ENCODE measurements at places on chromosomes 3 and 15.

- DNase-seq, result no peak
These were observed 942.0 kb downstream of the ROBO1 start for GRCh38 chr3:78825858-78826215.

DNA sequence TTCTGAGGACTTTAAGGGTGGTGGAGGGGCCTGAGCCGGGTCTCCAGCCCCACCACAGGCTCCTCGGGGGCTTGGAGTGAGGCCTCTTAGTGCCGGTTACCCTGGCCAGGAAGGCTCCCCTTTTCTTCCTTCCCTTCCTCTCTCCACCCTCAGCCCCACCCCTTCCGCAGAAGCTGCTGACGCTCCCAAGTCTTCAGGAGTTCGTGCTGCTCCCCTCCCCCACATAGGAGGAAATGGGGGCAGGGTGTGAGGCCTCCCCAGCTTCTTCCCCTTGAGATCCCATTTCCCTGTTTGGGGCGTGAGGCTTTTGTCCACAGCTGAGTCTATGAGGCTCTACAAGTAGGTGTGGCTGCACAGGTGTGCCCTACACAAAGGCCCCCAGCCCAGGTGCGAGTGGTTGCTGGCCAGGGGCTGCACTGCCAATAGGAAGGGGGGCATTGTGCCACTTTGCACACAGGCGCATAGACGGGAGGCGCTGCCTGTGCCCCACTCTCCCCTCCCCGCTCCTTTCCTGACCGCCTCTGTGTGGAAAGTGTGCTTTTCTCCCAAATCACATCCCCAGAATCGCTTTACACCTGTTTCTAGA, 915 bp upstream of the CALML4 start:
- DNase-seq, result no peak

GRCh38 chr3:195263193-195263924, 7.6 kb downstream of the XXYLT1 start:
- DNase-seq, result no peak

GRCh38 chr15:91100814-91101607, 954 bp downstream of the SV2B start:
- DNase-seq, result no peak

DNA sequence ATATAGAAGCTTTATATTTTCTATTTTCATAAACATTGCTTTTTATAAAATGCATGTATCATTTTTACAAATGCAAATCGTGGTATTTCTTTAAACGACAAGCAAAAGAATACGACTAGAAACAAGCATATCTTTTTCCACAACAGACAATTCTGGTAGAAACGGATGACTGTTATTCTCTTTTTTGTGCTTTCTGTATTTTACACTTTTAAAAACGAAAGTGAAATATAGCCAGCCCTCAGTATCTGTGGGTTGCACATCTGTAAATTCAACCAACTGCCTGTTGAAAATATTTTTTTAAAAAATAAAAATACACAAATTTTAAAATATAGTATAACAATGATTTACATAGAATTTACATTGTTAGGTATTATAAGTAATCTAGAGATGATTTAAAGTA, 61.3 kb downstream of the PRTG start:
- peak; percentile 65 for DNase-seq

GRCh38 chr3:197734667-197735318, 1.9 kb downstream of the RUBCN start:
- peak; percentile 93 for DNase-seq

DNA sequence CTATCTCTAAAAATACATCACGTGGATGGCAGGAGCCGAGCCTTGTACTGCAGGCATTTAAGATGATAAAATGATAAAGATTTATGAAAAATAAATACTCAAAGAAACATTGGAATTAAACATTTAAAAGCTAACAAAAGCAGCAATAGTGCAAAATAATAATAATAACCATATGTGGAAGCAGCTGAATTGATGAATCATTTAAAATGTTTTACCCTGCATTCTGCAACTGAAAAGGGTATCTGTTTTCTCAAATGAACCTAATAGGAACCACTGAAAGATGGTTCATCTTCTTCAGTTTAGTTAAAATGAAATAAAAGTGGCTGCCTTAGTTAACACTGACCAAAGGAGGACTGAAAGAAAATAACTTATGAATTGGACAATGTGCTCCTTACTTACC, 436.1 kb downstream of the TUSC7 start:
- DNase-seq, result no peak

- no peak for DNase-seq
These were observed 468.8 kb downstream of the MAGI1 start for GRCh38 chr3:65569845-65570405.

DNA sequence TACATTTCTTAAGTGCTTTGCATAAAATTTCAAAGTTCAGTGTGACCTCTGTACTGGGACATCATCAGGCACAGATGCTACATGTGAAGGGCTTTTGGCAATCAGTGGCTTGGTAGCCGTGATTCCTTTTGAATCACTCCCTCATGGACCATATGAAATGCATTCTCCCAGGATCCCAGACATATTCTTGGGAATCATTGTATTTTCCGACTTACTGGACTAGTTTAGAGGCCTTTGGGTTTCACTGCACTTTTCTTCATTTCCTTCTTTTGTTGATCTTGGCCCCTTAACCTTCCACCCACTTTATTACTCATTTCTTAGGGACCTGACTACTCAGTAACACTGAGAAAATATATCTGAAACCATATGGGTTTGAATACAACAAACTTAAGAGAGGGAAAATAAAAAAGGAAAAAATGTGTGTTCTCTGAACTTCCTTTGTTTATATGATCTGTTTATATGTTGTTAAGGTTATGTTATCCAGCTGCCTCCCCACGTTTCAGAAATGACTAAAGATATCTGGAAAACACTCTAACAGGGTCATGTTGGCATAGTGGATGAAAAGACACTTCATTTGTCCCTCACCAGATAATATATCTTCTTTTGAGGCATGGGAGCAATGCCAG, 35.1 kb downstream of the HMG20A start:
- DNase-seq, result no peak

GRCh38 chr3:111589303-111590142, 5.6 kb downstream of the ZBED2 start:
- DNase-seq, result no peak

GRCh38 chr3:50557915-50558314, 9.6 kb downstream of the C3orf18 start:
- DNase-seq, result no peak

DNA sequence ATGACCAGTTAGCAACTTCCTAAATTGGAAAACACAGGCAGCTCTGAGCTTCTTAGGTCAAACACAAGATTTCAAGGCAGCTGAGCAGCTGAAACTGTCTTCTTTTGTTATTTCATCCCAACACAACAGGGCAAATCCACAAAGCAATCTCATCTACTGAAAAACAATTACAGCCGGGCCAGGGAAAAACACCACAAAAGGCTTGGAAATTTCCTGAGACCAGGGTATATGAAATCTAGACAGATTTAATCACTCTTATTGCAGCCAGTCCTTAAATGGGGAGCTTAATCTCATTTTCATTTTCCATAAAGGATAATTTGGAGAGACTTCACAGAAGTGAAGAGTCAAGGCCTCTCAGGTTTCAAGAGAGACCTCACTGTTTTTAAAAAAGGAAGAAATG, 181.8 kb downstream of the SSR3 start:
- DNase-seq, result no peak

DNA sequence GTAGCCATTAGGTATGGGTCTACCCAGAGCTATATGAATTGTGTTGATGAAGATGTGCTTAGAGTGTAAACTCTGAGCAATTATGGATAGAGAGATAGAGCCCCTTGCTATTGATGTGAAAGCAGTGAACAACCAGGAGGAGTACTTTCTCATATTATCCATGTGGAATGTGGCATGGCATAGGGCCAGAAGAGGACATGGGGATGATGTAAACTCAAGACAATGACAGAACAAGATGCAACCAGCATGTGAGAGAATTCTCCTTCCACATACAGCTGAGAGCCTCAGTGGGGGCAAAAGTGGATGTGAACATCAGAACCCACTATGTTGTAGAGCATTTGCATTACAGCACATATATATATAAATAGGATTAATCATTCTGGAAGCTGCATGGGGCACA, 36.4 kb upstream of the BNC1 start:
- DNase-seq, result no peak

DNA sequence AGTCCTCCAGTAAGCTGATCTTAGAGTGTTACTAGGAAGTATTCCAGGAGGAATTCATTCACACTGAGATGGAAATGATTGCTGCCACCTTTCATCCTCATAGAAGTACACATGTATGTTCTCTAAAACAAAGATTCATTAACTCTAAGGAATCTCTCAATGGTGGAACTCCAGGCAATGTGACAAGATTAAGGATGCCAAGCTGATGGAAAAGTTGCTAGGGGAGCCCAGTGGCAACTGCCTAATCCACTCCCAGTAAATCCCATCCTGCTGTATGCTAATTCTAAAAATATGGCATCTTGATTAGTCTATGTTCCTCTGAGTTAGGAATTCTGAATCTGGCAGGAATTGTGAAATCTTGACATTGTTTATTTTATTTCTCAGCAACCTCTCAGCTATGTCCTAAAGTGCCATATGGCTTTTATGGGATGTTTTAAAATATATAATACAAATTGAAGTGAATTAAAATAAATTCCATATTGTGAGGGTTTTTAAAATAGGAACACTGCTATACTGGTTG, 210.0 kb upstream of the TRIM42 start:
- DNase-seq, result no peak

GRCh38 chr15:99452728-99453636, 112.8 kb upstream of the MEF2A start:
- peak; percentile 16 for DNase-seq

- no peak for DNase-seq
These were observed 49.4 kb downstream of the CLASP2 start for GRCh38 chr3:33668618-33669017.

- no peak for DNase-seq
These were observed 139.3 kb downstream of the SOX2 start for GRCh38 chr3:181851063-181851462.

DNA sequence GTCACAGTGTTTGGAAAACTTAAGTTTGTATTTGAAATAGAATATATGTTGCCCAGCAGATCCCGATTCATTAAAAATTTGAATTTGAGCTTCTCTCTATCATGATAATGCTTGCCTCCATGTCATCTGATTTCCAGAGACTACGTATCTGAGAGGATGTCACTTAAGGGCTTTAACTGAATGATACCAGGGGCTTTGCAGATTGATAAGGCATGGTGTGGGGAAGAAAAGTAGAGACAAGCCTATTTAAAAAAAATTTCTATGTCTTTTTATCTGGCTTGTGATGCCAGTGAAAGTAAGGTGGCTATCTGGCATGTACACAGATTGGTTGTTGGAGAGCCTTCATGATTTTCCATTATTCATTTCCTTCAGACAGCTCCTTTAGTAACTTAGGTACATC, 72.7 kb downstream of the UBE2E2 start:
- no peak for DNase-seq

DNA sequence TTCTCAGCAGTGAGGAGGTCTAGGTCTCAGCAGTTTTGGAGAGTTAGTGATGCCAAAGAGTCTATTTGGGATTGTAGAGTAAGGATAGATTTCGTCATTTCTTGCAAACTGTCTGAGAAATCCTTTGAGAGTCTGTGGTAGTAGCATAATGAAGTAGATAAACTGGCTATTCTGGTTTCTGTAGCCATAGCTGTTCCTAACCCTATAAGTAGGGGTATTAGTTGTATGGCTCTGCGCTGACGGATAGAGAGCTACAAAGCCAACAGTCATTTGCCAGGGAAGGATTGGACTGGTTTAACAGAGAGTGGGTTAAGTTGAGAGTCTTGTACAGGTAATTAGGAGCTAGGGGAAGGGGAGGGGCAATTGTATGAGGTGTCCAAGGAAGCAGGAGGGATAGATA, 50.6 kb downstream of the KLHDC8B start:
- DNase-seq, result no peak

GRCh38 chr3:65070968-65071367, 383.2 kb upstream of the ADAMTS9 start:
- DNase-seq, result no peak

GRCh38 chr15:42119446-42119760, 25.0 kb upstream of the PLA2G4D start:
- DNase-seq, result no peak

- DNase-seq, result no peak
These were observed 2.2 kb upstream of the LTF start for GRCh38 chr3:46466871-46467403.

GRCh38 chr3:143902210-143902609, 53.9 kb upstream of the SLC9A9 start:
- DNase-seq, result no peak

GRCh38 chr15:80823120-80823519, 44.0 kb downstream of the CEMIP start:
- no peak for DNase-seq

DNA sequence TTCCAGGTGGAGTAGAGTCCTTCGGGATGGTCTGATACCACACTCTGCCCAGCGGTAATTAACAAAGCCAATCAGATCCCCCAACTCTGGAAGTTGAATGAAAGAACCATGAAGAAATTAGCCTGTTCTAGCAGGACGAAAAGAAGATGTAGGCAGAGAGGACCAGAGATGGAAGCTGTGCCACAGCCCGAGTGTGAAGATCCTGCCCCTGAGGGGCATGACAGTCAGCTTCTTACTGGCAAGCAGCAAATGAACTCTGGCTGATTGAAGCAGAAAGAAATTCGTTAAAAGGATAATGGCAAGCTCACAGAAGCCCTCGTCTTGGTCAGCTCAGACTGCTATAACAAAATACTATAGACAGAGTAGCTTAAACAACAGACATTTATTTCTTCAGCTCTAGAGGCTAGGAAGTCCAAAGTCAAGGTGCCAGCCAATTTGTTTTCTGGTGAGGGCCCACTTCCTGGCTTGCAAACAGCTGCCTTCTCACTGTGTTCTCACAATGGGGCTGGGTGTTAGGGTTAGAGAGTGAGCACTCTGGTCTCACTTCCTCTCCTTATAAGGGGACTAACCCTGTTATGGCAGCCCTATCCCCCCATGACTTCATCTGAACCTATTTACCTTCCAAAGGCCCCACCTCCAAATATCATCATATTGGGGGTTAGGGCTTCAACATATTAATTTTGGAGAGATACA, 307.1 kb downstream of the VPS13C start:
- no peak for DNase-seq

GRCh38 chr3:100811779-100812507, 102.6 kb downstream of the TFG start:
- DNase-seq, result no peak

- no peak for DNase-seq
These were observed 193.9 kb downstream of the TLE3 start for GRCh38 chr15:69903470-69904469.

GRCh38 chr3:176172492-176172891, 1024.8 kb downstream of the TBL1XR1 start:
- DNase-seq, result no peak
